Amniotic stem cell (primary cell): ENCODE measurements at places on chromosomes 7 and 10.

DNA sequence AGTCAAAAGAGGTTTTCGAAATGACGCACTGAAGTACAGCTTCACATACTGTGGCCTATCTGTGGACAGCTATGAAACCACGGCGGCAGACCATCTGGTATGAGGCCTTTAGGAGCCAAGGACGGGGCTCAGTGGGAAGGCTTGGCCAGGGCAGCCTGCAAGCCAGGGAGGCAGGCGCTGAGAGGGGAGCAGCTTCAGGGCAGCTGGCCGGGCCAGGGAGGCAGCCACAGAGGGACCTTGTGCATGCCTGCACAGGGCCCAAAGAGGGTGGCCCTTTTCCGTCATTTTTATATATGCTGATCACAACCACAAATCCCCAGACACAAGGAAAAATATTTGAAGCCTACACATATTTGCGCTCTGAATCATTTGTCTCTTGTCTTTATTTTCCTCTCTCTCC lies 13.5 kb downstream of the CALD1 start:
- no peak for DNase-seq

DNA sequence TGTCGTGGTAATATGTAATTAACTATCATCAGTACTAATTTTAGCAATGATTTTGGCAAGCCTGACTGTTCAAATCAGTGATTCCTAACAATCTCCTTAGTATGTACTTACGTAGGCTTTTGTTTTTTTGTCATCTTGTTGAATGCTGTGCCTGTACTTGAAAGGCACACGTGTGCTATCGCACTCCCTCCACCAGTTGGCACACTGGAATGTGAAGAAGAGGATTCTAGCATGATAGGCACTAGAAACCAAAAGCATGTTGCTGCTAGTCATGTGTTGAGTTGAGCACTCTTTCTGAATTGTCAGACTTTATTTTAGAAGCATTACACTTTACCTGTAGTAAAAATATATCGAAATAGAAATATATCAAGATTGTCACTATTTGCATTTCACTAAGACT lies 59.1 kb downstream of the TASOR2 start:
- DNase-seq = no peak

GRCh38 chr7:157539521-157539920 lies 202.7 kb downstream of the DNAJB6 start:
- DNase-seq = no peak

DNA sequence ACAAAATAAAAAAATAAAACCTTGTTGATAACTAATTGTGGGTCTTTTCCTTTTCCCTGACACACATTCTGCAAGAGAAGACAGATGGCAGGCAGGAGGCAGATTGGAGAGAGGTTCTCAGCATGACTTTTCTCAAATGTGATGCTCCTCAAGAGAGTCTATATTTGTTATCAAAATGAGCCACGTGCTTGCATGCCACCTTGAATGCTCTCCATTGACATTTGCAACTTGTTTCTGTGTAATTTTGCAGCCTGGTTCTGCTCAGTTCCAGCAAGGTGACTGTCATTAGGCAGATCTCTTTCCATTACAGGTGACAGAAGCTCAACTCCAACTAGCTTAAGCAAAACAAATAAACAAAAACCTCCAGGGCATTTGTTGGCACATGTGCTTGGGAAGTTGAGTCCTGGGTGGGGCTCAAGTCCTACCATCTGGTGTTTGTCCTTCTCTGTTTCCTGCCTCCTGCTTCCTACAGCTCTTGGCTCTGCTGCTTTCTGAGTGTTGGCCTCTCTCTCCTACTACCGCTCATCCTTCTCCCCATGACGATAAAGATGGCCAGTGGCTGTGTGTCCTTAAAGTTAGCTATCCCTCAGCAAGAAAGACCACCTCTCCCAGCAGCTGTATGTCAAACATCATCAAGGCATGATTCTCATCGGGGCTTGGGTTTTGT lies 56.7 kb downstream of the GRK5 start:
- DNase-seq = no peak

DNA sequence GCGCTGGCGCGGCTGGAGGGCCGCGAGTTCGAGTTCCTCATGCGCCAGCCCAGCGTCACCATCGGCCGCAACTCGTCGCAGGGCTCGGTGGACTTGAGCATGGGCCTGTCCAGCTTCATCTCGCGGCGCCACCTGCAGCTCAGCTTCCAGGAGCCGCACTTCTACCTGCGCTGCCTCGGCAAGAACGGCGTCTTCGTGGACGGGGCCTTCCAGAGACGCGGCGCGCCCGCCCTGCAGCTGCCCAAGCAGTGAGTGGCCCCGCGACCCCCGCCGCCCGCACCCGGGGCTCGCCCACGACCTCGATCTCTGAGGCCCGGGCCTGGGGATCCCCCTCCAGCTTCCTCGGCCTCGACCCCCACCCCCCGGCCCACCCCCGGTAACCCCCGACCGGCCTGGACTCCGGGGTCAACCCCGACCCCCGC lies 537 bp downstream of the FOXK1 start:
- no peak for DNase-seq

- DNase-seq = no peak
Measured at GRCh38 chr10:75016325-75016724, 95.1 kb upstream of the SAMD8 start.

- no peak for DNase-seq
Measured at GRCh38 chr7:141976524-141977245, 3.1 kb upstream of the TAS2R38 start.

GRCh38 chr10:123772645-123773508 lies 106.7 kb downstream of the GPR26 start:
- DNase-seq = no peak

- DNase-seq = no peak
Measured at GRCh38 chr10:125213541-125214282, 53.3 kb upstream of the CTBP2 start.
